ENCODE measurements at places on chromosomes 3 and 15.

DNA sequence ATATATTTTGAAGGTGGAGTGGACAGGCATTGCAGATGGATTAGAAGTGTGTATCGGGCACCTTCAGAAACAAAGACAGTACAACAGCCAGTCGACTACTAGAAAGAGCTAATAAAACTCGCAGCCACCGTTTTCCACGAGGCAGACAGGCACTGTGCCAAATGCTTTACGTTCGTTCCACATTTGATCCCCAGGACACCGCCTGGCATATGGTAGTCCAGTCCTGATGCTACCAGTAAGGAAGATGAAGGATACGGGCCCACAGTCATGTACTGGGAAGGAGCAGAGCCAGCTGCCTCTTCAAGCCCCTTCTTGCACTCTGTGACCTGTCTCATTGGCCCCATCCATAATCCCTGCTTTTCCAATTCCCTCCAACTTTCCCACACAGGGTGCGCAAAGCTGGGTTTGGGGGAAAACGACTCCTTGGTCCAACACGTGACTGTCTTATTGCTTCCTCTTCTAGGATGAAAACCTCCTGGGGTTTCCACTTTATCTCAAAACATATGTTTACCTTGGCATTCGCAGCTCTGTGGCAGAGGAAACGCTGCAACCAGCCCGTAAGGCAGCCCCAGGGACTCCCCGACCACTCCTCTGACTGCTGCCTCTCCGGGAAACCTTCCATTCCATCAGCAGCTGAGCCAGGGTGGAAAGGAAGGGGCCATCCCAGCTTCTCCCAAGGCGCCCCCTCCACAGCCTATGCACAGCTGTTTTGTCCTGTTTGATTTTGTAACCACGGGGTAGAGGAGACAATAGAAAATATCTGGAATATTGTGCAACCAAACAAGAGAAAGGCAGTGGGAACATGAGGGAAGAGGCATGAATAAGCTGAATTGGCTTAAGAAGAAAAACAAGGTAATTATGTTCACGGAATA is 107.4 kb downstream of the ADAMTS17 start:
- no peak for DNase-seq

DNA sequence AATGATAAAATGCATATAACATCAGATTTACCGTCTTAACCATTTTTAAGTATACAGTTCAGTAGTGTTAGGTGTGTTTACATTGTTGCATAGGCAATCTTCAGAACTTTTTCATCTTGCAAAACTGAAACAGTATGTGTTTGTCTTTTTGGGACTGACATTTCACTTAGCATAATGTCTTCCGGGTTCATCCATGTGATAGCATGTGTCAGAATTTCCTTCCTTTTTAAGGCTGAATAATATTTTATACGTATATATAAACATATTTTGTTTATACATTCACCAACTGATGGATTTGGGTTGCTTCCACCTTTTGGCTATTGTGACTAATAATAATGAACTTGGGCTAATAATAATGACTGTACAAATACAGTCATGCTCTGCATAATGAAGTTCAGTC is 3.0 kb downstream of the PARP15 start:
- no peak for DNase-seq

- no peak for DNase-seq
Measured at GRCh38 chr15:75064846-75065245, 41.5 kb downstream of the PPCDC start.

DNA sequence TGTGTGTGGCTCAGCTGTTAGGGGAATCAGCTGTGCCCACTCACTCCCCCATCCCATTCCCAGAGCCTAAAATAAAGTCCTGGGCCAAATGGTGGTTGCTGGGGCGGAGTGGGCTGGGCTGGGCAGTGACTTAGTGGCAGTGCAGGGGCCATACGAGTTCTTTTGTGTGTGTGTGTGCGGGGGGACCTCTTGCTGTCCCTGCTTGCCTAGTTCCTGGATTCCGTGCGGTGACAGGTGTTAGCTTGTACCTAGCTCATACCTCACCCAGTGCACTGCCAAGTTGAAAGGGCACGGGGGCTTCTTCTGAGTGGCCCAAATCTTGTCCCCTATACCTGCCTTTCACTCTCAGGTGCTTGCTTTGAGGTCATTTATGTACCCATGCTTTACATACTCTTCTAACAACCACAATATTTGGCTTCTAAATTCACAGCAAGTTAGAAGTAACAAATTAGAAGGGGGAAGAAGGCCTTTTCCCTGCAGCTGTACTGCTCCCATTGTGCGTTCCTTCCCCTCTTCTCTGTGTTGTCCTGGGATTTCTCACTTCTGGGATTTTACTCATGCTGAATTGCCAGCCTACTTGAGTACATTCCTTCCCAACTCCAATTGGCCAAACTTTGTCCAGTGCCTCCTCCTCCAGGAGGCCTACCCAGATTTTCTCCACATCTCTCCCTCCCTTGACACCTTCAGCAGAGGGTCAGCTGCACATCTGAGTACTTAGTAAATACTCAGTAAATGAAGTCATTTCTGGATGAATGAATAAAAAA is 66.3 kb upstream of the POLG start:
- DNase-seq: no peak

GRCh38 chr3:174949523-174949922 is 90.4 kb downstream of the NAALADL2 start:
- DNase-seq: no peak

DNA sequence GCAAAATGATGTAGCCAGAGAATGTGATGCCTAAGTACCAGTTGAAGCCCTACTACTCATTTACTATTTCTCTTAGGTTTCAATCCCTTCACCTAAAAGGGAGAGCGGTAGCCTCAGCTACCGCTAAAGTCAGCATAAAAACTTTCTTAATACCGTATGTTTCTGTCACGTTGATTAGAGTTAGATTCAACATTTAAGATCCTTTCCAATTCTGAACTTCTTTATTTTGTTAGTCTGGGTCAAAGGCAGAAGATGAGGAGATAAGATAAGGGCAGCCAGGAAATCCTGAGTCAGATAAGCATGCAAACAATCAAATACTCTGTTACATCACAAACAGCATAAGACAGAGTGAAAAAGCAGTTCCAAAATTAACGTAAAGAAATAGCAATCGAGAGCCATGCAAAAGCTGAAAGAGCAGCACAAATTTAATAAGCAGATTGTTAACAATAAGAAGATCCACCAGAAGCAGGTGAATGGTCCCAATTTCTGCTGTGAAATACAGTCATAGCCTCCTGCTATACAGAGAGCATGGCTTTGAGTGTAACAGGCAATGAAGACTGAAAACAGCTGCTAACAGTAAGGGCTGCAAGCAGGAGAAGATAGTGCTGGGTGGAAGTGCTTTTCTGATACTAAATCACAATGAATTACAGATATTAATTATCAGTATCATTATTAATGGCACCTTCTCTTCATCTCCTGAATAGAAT is 3.0 kb downstream of the TMEM207 start:
- DNase-seq: no peak

DNA sequence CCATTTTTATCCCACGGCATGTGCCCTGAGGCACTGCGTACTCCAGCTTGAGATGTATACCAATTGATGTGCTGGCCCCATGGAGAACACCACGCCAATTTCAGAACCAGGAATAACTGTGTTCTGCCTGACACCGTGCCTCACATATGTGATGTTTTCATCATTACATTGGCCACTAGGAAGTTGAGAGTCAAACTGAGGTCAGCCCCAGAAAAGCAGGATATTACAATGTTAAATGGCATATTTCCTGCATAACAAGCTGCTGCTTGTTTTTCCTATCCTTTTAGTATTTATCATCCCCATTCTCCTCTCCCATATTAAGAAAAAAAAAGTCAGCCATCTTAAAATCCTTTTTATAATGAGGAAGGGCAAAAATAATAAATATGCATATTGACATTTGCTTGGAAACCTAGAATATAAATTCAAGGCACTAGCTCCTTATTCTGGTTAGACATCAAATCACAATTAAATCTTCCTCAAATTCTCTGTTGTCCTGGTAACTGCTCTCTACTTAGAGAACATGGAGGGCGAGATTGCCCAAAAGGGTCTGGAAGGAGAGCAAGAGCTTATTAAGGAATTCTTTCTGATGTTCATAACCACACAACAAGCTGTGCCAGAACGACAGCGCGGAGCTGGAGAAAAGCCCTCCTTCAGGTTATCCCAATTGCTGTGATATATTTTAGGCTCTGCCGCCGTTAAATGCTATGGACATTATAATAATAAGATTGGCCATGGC is 112.6 kb downstream of the UACA start:
- no peak for DNase-seq

DNA sequence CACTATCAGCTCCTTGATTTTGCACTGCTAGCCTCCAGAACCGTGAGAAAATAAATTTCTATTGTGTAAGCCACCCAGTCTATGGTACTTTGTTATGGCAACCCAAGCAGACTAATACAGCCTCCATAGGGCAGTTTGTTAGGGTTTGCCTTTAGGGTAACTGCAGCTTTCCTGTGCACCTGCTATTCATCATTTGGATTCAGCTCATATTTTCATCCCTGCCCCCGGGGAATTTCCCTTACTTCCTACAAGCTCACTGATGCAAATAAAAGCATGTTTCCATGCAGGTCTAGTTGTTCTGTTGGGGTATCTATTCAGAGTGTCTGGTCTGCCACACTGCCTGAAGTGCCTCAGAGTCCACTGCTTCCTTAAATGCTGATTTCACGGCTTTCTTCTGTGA is 48.6 kb upstream of the ATOSA start:
- DNase-seq: no peak

DNA sequence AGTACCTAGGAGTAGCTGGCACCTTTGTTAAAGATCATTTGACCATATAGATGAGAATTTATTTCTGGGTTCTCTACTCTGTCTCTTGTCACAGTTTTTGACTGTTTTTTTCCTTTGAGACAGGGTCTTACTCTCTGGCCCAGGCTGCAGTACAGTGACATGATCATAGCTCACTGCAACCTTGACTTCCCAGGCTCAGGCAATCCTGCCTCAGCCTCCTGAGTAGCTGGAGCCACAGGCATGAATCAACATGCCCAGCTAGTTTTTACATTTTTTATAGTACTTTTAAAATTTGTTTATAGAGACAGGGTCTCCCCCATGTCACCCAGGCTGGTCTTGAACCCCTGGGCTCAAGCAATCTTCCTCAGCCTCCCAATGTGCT is 45.0 kb downstream of the BCL2L10 start:
- DNase-seq: no peak

GRCh38 chr3:79418855-79419621 is 348.8 kb downstream of the ROBO1 start:
- DNase-seq: no peak

DNA sequence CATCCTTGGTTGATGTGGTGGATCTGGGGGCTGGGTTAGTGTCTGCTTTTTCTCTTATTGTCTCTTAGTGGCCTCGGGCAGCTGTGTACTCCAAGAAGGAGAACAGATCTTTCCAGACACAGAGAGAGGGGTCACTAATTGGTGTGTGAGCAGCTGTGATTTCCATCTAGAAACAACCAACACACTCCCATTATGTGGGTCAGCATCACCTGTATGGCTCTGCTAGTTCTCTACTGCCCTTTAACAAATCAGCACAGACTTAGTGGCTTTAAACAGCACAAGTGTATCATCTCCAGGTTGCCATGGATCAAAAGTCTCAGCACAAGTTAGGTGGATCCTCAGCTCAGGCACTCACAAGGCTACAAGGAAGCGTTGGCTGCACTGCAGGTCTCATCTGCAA is 156.8 kb downstream of the LRTM1 start:
- no peak for DNase-seq

- no peak for DNase-seq
Measured at GRCh38 chr3:52359116-52359855, 43.2 kb downstream of the DNAH1 start.

DNA sequence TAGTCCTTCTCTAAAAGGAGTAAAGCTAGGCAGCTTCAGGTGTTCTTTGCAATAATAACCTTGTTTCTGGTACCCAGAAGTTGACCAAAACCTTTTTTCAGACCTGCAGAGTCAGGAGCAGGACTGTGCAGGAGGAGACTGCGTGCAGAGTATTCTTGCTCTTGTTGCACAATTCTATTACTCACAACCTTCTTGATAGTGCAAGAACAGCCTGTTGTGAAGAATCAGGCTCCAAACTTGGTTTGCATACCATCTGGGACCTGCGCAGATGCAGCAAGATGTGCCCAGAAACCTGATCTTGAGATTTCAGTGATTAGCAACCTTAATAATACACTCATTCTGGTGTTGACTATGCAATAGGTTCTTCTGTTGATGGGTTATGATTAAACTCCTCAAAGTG is 111.9 kb downstream of the ATG7 start:
- no peak for DNase-seq
